Aorta (tissue), 5 donors: ENCODE measurements at places on chromosomes 4 and X. TPM values are rescaled to one million over a fixed set of nuclear protein-coding genes. Genes with fewer than 3 reads are reported as not detected.
A peak's percentile ranks its signal among the peaks of the same experiment; 100 is the strongest.

GRCh38 chr4:89572224-89572858, 264.6 kb downstream of the SNCA start:
- no peak for DNase-seq

GRCh38 chrX:149830192-149830873, 48.6 kb downstream of the MAGEA9 start:
- DNase-seq = no peak

RASGEF1B gene
- 19.2 TPM for total RNA-seq

BTC gene
- total RNA-seq = 10.0 TPM

- no peak for DNase-seq
These were observed 37.0 kb downstream of the NAT8L start for GRCh38 chr4:2096073-2096609.

DNA sequence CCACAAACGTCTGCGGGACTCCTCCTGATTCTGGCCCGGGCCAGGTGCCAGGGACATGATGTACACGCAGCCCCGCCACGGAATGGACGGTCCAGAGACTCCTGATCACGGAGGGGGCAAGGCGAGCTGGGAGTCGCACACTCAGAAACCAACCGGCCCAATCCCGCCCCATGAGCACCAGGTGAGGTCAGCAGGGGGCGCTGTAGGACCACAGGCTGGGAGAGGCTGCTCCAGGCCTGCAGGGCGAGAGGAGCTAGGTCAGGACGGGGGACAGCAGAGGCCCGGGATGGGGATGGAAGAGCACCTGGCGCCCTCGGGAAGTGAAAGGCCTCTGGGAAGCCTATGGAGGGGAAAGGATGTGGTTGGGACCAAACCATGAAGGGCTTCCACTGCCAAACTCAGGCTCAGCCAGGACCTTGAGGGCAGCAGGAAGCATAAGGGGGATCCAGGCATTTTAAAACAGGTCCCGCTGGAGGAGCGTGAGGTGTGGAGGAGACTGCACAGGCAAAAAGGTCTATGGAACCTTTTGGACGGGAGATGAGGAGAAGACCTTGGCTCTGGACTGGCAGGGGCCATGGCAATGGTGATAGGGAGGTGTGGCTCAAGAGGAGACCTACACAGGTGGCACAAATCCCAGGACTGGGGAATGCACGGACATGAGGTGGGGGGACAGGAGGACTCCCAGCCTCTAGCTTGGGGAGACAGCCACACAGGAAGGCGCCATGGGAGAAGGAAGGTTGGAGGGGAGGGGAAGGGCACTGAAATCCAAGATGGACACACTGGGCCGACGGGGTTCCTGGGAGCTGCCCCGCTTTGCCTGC, 79.2 kb downstream of the MTMR1 start:
- peak; percentile 93 for DNase-seq

- DNase-seq = no peak
These were observed 83.1 kb upstream of the FTHL17 start for GRCh38 chrX:31154946-31155345.

- DNase-seq = no peak
These were observed 54.1 kb downstream of the ARHGAP10 start for GRCh38 chr4:147786031-147786430.

- DNase-seq = no peak
These were observed 689 bp upstream of the OGT start for GRCh38 chrX:71532078-71532752.

TREX2 gene
- total RNA-seq = 4.5 TPM

BANK1 gene
- 1.5 TPM for total RNA-seq

DNA sequence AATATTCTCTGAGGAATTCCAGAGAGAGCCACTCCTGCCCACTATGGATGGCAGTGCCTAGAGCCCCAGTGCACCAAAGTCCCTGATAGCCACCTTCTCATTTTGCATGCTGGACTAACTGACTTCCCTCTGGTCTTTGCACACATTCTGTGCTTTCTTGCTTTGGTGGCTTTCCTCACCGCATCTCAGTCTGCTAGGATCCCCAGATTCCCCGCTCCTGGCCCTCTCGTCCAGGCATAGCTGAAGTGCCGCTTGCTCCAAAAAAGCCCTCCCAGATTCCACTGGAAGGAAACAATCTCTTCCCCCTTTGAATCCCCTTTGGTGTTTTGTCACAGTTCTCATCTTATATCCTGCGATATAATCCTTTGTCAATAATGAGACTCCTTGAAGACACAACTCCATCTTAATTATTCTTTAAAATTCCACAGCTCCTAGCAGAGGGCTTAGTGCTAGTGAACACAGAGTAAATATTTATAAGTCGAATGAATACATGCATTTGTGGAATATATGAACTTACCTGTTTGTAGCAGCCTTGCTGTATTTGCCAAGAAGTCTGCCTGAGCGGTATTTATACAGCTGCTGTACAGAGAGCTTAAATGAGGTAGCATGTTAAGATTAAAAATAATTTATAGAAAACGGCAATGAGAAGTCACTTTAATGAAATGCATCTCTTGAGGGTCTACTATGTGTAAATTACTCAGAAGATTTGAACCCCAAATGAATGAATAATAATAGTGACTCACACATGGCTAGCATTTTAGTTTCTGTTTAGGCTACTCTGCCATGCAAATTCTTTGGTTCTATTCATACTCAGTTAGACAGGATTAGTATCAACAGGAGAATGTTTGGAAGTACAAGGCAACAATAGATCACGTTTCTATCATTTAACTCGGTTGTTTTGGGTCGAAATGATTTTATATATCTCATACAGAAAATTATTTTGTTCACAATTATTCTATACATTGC, 421.9 kb upstream of the TENM3 start:
- no peak for DNase-seq

DNA sequence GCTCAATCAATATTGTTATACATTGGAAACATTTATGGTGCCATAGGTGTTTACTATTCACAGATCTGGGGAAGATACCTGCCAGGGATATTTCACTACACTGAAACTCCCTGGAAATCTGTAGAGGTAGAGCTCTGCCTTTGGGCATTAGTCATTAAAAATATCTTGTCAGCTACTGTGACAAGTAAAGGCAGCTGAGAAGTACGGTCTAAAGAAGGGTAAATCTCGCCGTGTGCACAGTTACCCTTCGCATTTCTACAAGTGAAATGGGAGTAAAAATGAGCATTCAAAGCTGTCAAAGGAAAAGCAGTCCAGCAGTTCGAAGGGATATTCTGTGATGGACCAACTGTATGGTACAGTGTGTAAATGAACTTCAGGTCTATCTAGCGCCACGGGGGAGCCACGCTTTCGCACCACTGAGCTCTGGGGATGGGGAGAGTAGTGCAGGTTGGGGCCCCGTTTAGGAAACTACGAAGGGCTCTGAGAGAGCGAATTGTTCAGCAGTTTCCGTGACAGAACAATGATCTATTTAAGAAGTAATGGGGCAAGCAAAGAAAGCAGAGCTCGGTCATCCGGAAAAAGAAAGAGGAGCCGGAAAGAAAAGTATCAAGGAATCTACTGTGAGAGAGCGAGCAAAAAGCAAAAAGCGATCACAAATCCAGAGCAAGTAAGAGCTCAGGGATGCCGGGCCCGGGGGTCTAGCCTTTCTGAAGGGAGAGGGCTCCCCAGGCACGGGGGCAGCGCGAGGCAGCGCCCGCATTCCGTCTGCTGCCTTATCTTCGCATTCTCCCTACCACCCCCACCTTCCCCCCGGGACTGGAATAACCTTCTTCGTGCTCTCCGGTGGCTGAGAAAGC, 646 bp downstream of the TIGD4 start:
- no peak for DNase-seq

GRCh38 chr4:14853176-14853943, 148.9 kb upstream of the CPEB2 start:
- no peak for DNase-seq
